ENCODE measurements at places on chromosomes 3 and 15. TPM values are rescaled to one million over a fixed set of nuclear protein-coding genes. Genes with fewer than 3 reads are reported as not detected.
A peak's percentile ranks its signal among the peaks of the same experiment; 100 is the strongest.

DNA sequence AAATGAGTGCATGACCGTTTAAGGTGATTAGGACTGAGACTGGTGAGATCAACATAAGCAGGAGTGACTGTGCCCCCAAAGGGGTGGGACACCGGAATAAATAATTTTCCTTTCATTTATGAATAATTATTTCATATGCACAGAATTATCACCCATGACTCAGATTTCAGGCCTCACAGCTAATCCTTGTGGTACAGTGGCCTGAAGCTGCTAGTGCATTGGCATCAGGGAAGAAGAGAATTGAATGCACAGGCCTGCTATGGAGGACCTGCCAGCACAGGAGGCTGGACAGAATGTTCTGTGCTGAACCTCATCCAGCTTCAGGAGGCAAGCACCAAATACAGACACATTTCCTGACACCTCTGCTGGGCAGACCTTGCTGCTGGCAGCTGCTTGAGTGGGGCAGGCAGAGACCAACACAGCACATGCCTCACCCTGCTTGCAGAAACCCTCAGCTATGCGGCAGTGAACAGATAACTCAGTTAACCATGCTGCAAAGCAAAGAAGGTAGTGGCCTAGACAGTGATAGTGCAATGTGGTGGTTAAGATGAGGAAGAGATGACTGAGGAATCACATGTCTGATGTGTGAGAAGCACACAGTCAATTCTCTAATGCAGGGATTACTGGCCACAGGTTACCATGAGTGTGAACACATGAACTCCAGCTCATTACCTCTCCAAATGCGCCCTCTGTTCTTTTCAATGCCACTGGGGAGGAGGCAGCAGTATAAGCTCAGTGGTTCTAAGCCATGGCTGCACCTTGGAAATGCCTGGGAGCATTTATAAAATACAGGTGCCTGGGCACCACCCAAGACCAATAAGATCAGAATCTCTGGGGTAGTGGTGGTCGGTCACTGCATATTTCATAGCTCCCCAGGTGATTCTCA lies 68.1 kb upstream of the SCN5A start:
- DNase-seq: no peak

Gene RTP3
- polyA plus RNA-seq: not detected

DNA sequence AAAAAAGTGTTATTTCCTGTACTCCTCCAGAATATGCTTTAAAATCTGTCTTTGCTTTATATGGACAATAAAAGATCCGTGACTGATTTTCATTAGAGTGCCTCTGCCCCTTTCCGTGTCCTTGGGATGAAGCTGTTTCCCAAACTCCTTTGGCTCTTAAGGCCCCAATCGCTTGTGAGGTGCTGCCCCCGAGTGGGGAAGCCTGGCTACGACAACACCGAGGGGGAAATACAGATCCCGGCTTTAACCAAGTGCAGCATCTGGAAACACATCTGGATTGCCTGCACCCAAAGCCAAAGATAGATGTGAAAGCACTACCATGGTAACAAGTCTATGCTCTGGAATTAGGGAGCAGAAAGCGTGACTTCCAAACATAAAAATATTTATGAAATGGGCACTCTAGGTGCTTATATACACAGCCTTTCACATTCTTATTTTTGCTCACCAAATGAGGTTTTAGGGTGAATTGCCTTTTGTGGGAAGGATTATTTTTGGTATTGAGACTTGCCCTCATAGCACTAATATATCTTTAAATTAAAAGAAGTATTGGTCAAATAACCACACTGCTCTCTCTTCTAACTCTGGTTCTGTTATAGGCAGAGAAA lies 40.6 kb upstream of the ADCY5 start:
- peak; percentile 48 for DNase-seq

DNA sequence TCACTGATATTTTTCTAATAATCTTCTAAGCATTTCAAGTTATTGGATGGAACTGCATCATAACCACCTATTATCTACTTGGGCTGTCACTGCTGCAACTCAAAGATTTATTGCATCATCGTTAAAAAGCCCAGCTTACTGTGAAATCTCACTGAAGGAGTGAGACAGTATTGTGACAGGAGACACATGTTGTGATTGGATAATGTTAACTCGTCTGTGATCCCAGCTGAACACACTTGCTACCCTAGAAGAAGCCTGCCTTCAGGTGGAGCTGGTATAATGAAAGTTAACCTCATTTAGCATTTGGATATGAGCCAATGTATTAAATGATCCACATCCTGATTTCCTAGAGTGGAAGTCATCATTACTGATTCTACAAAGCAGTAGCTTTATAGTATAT lies 138.1 kb downstream of the MAP2K5 start:
- no peak for DNase-seq

Gene TRH
- 0.23 TPM for polyA plus RNA-seq

Gene POC1A
- 8.4 TPM for polyA plus RNA-seq

Gene ACP3
- 59.5 TPM for polyA plus RNA-seq

- no peak for DNase-seq
These were observed 164.3 kb downstream of the ECT2 start for GRCh38 chr3:172914854-172915253.

- DNase-seq: no peak
These were observed 19.0 kb downstream of the MRAS start for GRCh38 chr3:138367326-138367850.

GRCh38 chr15:38868326-38869114 lies 303.9 kb upstream of the RASGRP1 start:
- no peak for DNase-seq

GRCh38 chr3:16113704-16114103 lies 60.8 kb upstream of the GALNT15 start:
- no peak for DNase-seq

- DNase-seq: no peak
These were observed 126.8 kb upstream of the ABI3BP start for GRCh38 chr3:101120039-101120438.

DNA sequence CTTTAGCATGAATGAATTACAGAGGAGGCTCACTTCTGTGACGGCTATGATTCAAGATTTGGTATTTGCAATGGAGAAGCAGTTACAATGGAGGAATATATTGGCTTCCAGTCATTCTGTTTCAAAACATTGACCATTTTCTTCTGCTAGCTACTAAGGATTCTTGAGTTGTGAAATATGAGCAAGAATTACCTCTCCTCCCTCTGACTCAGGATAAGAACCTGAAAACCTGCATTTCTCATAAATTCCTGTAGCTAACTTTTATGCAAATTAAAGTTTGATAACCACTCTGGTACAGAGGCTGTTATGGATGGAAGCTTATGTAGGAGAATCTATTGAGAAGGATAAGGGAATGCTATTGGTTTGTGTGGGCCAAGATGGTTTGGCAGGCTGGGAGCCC lies 84.1 kb upstream of the MYRIP start:
- no peak for DNase-seq

DNA sequence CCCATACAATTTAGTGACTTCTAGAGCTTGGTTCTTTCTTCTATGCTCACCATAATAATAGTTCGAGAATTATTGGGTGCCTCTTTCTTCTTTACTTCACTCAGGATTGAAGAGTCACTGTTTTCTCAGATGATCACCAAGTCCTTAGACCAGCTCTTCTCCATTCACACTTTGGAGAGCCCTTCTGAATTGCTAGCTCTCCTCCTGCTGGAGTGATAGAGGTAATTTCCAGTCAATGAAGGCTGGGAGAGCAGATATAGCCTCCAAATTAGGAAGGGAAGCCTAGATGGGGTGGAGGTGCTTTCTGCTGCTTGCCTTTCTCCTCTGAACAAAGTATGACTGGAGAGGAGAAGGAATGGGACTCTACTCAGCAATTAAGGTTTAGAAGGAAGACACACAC lies 10.7 kb upstream of the BBX start:
- no peak for DNase-seq

- DNase-seq: no peak
These were observed 63.2 kb downstream of the ASB7 start for GRCh38 chr15:100665570-100665969.

Gene SPINT1
- polyA plus RNA-seq: 73.3 TPM

Gene CSPG4
- 6.9 TPM for polyA plus RNA-seq

- no peak for DNase-seq
These were observed 70.3 kb downstream of the SLMAP start for GRCh38 chr3:57826245-57826951.

Gene PDHB
- 128 TPM for polyA plus RNA-seq

GRCh38 chr15:64060716-64061115 lies 14.4 kb upstream of the DAPK2 start:
- DNase-seq: no peak

DNA sequence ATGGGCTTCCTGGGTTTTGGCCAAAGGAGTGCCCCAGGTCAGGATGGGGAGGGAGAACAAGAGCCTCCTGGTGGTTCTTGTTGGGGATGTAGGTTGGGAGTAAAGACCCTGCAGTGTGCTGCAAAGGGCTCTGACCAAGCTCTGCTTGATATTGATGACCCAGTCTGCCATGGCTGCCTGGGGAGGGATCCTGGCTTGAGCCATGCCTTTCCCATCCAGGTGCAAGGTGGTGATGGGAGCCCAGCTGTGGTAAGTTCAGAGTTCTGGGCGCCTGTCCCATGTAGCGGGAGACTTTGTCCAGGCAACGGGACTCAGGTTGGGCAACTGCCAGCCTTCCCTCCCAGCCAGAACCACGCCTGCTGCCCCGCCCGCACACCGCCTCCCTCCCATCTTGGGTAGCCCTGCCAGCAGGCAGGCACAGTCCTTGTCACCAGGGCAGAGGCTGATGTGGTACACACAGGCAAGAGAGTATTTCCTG lies 2.6 kb downstream of the GNAI2 start:
- DNase-seq: no peak

Gene SERPINI2
- polyA plus RNA-seq: 0.46 TPM

DNA sequence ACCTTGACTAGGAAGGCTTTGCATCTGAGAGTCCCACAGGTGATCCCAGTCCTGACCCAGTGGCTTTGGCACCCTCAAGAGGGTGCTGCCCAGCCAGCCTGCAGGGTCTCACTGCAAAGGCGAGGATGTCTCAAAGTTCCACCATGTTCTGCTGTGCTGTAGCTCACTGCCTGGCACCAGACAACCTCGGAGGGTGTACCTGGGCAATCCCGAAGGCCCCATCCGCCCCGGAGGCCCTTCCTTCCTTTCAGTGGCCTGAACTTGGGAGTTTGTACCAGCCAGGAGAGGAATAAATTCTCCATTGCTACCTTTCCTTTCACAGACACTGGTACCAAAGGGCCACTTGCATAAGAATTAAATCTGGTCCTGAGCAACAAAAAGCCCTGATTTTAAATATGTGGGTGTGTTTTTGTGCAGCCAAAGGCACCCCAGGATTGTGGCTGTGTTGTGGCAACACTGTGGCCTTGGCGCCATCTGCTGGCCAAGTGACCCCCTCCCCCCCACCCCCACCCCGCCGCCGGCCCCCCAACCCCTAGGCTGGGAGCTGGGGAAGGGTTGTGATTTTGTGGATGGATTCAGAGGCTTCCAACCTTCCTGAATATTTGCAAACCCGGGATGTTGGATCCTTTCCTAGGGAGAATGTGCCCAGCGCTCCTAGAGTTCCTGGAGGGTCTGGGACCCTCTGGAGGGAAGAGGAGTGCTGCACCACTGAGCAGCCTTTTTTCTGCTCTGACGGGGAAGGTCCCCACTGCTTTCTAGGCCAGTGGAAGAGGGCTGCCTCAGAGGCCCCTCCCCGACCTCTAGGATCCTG lies 9.7 kb upstream of the PTPN23 start:
- no peak for DNase-seq

GRCh38 chr3:197364410-197365071 lies 66.1 kb upstream of the DLG1 start:
- no peak for DNase-seq

- no peak for DNase-seq
These were observed 53.9 kb upstream of the TASOR start for GRCh38 chr3:56737006-56737405.

DNA sequence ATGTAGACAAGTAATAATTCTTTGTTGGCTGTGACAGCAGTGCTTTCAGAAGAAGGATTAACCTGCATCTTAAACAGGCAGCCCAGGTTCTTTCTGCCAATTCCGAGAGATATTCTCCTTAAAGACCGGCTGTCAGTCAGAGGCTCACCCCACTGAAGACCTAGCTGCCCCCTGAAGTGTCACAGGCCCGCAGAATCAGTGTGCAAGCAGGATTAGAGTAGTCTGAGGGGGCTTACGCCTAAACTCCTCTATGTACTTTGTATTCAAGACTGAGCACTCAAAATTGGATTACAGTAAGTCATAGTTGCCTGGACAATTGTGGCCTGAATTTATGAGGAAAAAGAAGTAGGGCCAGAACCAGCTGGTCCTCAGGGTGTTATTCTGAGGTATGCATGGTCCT lies 342.9 kb downstream of the CLSTN2 start:
- no peak for DNase-seq

- DNase-seq: no peak
These were observed 52.4 kb upstream of the SRGAP3 start for GRCh38 chr3:9301798-9302197.

Data from left renal cortex interstitium (tissue), 4 donors.